Activated CD4-positive, alpha-beta T cell treated with anti-CD3 and anti-CD28 coated beads, Interleukin-2, Interleukin-4, amounts not matched to agents 100 ng/mL and 50 ng/mL, durations not matched to agents 16 hours and 8 hours (primary cell): ENCODE measurements at places on chromosomes 3 and 15.

GRCh38 chr3:170606675-170607074 is 20.8 kb upstream of the SLC7A14 start:
- DNase-seq: no peak

- no peak for DNase-seq
Observed at GRCh38 chr3:127097072-127097405, 95.9 kb upstream of the PRR23E start.

DNA sequence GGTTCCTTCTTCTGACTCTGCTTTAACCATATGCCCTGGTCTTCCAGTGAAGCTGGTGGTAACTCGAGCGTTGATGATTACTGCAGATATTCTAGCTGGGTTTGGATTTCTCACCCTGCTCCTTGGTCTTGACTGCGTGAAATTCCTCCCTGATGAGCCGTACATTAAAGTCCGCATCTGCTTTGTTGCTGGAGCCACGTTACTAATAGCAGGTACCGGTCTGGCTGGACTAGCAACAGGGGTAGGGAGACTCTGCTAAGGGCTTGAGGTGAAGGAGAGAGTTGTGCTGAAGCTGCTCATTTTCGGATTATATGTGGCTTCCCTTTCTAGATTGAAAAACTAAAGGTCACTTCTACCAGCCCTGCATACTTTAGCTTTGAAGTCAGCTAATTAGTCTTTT is 16.8 kb downstream of the CLDN16 start:
- no peak for DNase-seq

- no peak for DNase-seq
Observed at GRCh38 chr3:60542995-60543394, 708.3 kb downstream of the FHIT start.

GRCh38 chr3:49801160-49801559 is 1.5 kb upstream of the CDHR4 start:
- no peak for DNase-seq

DNA sequence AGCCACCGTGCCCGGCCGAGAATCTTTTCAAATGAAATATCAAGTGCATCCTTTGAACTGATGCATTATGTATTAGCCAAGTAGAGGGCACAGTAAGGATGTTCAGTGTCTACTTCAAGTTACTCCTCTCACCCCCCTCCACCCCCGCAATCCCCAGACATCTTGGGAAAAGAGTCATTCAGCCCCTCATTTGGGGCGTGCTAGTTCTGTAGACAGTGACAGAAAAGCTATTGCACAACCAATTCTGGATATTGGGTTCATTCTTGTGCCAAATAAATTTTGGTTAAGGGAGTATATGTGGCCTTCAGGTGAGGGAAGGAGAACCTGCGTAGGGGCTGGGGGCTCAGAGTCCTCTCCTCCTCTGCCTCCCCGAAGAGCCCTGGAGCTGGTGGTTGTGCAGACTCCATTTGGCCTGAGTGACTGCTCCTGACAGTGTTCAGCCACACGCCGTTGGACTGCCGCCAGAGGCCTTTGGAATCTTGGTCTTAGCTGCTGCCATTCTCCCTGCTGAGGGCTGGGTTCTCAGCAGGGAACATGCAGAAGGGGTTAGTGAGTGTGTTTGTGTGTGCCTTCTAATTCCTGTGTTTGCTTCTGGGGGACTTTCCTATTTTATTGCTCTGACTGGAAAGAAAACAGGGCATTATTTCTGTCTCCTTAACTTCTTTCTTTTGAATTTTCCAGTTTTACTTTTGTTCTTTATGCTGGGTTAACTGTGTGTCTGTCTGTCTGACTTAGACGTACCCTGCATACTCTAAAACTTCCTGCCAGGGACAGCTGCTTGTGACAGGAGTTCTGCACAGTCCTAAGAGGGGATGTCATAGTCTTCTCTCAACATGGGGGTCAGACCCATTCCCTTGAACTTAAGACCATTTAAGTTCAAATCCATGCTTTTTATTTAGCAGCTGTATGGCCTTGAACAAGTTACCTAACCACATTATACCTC is 21.0 kb downstream of the RARB start:
- no peak for DNase-seq

DNA sequence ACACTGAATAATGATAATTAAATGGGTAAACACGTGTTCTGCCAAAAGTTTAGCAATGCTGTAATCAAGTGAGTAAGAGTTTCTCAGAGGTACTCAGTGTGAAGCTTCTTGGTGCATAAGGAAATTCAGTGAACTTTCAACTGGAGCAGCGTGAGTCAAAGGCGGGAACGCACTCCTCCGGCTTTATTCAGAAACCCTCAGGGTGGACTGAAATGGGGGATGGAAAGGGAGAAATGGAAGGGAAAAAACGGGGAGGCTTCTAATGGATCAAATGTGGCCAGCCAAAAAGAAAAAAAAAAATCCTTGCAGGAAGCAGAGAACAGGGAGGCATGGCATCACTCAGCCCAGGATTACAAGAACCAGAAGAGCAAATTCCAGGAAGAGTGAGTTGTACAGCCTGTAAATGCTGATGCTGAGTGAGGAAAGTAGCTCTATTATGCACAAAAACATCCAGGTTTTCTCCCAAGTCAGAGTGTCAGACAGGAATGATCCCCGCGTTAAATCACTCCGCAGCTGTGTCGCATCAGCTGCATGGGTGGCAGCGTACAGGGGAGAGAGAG is 85.3 kb downstream of the ASB7 start:
- no peak for DNase-seq

DNA sequence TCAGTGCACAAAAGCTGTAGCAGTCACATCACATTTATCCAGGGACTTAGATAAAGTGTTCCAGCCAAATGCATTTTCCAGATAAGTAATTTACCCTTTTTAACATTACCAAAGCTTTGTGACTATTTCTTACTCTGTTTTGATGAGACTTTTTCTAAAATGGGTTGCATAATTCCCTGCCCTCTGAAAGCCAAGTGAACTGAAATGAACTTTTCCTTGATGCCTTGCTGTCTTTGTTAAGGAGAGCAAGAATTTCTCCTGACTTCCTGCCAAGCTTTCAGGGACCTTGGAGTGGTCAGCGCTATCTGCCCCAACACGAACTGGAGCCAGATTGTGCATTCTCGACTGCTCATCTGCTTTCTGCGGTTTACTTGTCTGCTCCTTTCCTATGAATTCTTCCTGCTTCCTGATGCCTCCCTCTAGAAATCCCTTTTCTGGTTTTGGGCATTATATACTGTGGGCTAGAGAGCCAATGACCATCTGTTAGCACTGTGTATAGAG is 34.8 kb downstream of the EIF4E3 start:
- no peak for DNase-seq

DNA sequence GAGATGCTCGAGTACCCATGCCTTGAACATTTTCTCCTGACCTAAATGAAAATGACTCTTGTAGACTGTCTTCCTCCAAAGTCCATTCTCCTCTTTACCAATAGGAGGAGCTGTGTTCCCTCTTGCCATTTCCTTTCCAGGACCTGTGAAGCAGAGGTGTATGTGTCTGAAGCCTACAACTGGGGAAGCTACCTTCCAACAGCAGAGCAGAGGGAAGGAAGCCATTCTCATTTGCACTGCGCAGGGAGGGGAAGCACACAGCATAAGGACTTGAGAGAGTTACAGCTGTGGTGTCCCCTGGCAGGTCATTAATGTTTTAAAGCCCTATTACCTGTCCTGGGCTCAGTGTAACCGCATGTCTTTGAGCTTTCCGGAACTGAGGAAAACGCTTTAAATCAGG is 38.7 kb downstream of the HSPBAP1 start:
- peak; percentile 55 for DNase-seq

GRCh38 chr15:56795502-56795901 is 62.2 kb upstream of the ZNF280D start:
- DNase-seq: no peak

DNA sequence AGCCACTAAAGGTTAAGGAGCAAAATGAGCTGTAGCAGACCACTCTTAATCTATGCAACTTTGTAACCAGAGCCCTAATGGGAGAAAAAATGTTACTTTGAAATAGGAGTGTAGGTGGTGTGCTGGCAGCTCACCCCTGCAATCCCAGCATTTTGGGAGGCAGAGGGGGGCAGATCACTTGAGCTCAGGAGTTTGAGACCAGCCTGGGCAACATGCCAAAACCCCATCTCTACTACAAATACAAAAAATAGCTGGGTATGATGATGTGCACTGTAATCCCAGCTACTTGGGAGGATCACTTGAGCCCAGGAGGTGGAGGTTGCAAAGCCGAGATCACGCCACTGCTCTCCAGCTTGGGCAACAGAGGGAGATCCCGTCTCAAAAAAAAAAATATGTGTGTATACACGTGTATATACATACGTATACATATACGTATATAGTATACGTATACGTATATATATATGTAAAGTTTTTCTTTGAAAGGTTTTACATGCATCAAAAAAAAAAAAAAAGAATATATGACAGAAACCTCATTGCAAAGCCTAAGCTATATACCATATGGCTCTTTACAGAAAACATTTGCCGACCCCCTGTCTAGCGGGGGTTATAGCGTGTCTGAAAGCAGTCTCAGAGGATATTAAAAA is 15.7 kb downstream of the CAPN7 start:
- no peak for DNase-seq
